Glutamatergic neuron (in vitro differentiated cells): ENCODE measurements at places on chromosomes 16 and 17. TPM values are rescaled to one million over a fixed set of nuclear protein-coding genes. Genes with fewer than 3 reads are reported as not detected.

The PTX4 gene
- 2.2 TPM for total RNA-seq

GRCh38 chr17:29073045-29073444 lies 30.1 kb downstream of the PIPOX start:
- H3K27ac ChIP-seq = peak overlapping the region; percentile 25
- peaks cover 13% of the 10 kb centered on the region for H3K27me3 ChIP-seq
- DNase-seq = no peak

GRCh38 chr16:89122322-89122851 lies 28.7 kb downstream of the ACSF3 start:
- peak; percentile 14 for DNase-seq
- H3K36me3 ChIP-seq = peaks cover 9% of the 10 kb centered on the region
- H3K4me1 ChIP-seq = peaks cover 5% of the 10 kb centered on the region
- no peaks in the 10 kb centered on the region for H3K27me3 ChIP-seq

DNA sequence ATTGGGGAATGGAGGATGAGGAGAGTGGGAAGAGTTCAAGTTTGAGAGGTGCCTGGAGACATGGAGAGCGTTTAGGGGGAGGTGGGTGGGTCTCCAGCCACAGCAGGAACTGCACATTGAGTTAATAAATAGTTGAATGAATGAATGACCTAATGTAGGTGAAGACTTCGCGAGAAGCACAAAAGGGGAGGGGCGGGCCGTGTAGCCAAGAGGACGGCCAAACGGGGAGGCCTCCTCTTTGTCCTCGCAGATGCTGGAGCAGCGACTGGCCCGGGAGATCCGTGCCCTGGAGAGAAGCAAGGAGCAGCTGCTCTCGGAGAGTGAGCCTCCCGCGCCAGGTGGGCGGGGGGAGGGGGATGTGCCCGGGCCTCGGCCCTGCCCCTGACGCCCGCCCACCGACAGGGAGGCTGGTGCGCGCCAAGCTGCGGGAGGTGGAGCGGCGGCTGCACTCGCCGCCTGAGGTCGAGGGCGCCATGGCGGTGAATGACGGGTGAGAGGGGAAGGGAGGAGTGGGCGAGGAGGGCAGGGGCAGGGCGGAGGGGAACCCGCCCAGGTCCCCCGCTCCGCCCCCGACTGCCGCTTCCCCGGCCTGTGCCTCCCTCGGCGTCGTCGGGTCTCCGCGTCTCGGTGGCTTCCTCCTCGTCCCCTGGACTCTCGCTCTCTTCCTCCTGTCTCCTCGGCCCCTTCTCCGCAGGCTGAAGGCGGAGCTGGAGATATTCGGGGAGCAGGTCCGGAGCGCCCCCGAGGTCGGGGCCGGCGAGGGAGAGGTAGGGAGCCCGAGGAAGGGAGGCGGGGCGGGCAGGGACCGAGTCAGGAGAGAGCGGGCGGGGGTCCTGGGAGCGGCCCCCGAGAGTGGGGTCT lies 12.9 kb downstream of the SYCE1L start:
- peak overlapping the region; percentile 96 for H3K27ac ChIP-seq
- H3K4me1 ChIP-seq = peaks cover 9% of the 10 kb centered on the region
- H3K4me3 ChIP-seq = peak overlapping the region; percentile 87
- peak; percentile 95 for DNase-seq
- no peaks in the 10 kb centered on the region for H3K36me3 ChIP-seq
- H3K27me3 ChIP-seq = peaks cover 17% of the 10 kb centered on the region

DNA sequence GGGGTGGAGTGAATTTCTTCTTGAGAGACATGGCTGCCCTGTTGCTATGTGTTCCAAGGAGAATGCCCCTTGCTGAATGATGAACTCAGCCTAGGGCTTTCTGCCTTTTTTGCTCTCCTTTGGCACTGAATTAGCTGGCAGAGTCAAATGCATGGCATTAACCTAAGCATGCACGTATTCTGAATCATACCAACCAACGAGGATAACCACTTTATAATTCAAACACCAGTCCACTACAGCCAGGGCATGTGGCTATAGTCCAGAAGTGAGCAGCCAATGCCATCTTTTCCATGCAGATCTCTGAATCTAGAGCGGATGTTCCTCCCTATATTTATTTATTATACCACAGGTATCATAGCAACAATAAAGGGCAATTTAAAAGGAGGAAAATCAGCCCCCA lies 15.7 kb downstream of the TMIGD1 start:
- DNase-seq = no peak
- H3K27ac ChIP-seq = no peak overlapping the region
- no peaks in the 10 kb centered on the region for H3K4me1 ChIP-seq
- H3K36me3 ChIP-seq = no peaks in the 10 kb centered on the region
- H3K27me3 ChIP-seq = no peaks in the 10 kb centered on the region
- no peak overlapping the region for H3K4me3 ChIP-seq

DNA sequence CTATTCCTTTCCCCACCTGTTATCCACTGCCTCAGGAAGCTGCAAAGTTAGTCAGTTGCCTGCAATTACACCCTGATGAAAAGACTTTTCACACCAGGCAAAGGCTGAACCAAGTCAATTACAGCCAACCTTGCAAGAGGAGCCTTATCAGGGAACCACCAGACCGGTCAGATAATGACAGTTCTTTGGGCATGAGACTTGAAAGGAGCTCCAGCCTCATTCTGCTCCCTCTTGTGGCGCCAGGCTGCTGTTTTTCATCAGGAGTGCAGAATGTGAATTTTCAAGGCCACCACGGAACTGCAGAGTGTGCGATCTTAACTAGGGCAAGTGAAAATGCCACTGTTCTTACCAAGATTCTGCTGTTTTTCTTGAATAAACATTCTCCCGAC lies 22.5 kb downstream of the DNAI2 start:
- H3K27me3 ChIP-seq = peaks cover 3% of the 10 kb centered on the region
- H3K4me3 ChIP-seq = no peak overlapping the region
- no peaks in the 10 kb centered on the region for H3K36me3 ChIP-seq
- DNase-seq = peak; percentile 67
- H3K27ac ChIP-seq = no peak overlapping the region

DNA sequence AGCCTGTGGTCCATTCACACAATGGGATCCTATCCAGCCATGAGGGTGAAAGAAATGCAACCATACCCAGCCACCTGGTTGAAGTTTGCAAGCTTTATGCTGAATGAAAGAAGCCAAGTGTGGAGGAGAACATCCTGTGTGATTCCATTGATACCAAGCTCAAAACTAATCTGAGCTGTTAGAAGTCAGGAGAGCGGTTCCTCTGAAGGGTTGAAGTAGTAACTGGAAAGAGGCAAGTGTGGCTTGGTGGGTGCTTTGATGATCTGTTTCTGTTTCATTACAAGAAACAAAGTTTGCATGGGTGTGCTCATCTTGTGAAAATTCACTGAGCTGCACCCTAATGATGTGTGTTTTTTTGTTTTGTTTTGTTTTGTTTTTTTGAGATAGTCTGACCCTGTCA lies 99.4 kb downstream of the SALL1 start:
- H3K4me1 ChIP-seq = no peaks in the 10 kb centered on the region
- no peak overlapping the region for H3K27ac ChIP-seq
- DNase-seq = no peak
- H3K4me3 ChIP-seq = no peak overlapping the region

- peak overlapping the region; percentile 82 for H3K4me3 ChIP-seq
- peak; percentile 47 for DNase-seq
- peaks cover 20% of the 10 kb centered on the region for H3K4me1 ChIP-seq
- peaks cover 47% of the 10 kb centered on the region for H3K27me3 ChIP-seq
Observed at GRCh38 chr17:36937959-36938565, 787 bp downstream of the LHX1 start.

- no peak for DNase-seq
- no peak overlapping the region for H3K27ac ChIP-seq
- H3K4me1 ChIP-seq = no peaks in the 10 kb centered on the region
- no peaks in the 10 kb centered on the region for H3K36me3 ChIP-seq
- peaks cover 2% of the 10 kb centered on the region for H3K27me3 ChIP-seq
Observed at GRCh38 chr17:82013772-82014321, 8.8 kb downstream of the CENPX start.

DNA sequence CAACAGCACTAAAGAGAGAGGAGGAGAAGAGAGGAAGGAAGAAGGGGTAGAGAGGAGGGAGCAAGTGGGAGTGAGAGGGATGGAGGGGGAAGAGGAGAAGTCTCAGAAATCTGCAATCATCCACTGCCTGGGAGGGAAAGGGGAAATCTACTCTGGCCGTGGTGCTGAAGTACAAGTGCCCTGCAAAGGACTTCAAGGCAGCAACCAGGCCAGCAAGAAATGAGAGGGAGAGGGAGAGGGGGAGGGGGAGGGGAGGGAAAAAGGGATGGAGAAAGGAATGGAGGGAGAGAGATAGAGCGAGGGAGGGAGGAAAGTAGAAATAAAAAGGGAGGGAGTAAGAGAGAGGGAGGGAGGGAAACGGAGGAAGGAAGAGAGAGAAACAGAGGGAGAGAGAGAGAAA lies 130.8 kb upstream of the EEF2KMT start:
- no peak overlapping the region for H3K4me3 ChIP-seq
- H3K36me3 ChIP-seq = no peaks in the 10 kb centered on the region
- DNase-seq = no peak

- DNase-seq = no peak
- H3K27ac ChIP-seq = no peak overlapping the region
- no peaks in the 10 kb centered on the region for H3K4me1 ChIP-seq
- no peaks in the 10 kb centered on the region for H3K27me3 ChIP-seq
Observed at GRCh38 chr17:14505606-14506005, 204.7 kb downstream of the HS3ST3B1 start.

DNA sequence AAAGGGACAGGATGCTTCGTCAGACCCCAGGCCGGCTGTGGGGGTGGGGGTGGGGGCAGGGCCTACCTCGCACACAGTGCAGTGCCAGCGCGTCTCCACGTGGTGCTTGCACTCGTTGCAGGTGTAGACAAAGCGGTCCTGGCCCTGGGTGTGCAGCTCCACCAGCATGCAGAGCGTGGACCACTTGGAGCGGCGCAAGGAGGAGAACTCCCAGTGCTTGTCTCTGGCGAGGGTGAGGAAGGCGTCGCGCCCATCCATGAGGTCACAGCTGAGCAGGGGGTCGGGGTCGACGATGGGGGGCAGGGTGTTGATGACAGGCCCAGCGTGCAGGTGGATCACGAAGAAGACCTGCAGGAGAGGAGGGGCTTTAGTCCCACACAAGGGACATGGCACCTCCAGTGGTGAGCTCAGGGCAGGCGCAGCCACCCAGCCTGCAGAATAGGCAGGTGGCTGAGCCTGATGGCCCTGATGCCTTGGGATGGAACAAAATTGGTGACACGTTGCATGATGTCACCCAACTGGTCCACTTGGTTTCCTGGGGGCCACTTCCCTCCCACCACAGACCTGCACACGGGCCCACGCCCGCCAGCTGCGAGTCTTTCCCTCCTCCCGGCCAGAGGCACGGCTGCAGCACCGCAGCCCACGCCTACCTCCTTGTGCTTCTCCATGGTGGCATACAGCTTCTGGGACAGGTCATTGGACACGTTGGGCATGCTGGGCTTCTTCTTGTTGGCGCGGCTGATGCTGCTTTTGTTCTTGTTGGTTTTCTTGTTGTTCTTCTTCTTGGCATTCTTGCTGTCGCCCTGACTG lies 14.0 kb upstream of the TRAP1 start:
- peaks cover 38% of the 10 kb centered on the region for H3K27me3 ChIP-seq
- peak overlapping the region; percentile 64 for H3K27ac ChIP-seq
- DNase-seq = no peak
- H3K36me3 ChIP-seq = peaks cover 9% of the 10 kb centered on the region

DNA sequence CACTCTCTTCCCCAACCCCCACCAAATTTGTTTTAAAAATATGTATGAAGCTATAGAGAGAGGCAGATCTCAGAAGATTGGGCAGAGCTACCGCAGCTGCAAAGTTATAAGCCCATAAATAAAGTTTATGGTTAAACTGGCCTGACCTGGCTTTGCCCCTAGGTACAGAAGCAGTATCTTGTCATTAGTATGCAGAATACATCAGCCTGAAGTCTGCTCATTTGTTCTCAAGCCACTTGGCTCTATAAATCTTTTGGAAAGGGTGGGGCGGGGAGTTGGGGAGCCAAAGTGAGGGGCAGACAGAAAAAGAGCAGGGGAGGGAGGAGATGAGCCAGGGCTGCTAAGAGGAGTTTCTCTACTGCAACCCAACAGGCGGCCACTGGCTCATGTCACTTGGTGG lies 113.2 kb downstream of the SOX9 start:
- H3K27ac ChIP-seq = no peak overlapping the region
- no peak for DNase-seq
- peaks cover 4% of the 10 kb centered on the region for H3K4me1 ChIP-seq
- peaks cover 6% of the 10 kb centered on the region for H3K36me3 ChIP-seq
- H3K4me3 ChIP-seq = no peak overlapping the region
